ENCODE measurements at places on chromosomes 5 and 9.

DNA sequence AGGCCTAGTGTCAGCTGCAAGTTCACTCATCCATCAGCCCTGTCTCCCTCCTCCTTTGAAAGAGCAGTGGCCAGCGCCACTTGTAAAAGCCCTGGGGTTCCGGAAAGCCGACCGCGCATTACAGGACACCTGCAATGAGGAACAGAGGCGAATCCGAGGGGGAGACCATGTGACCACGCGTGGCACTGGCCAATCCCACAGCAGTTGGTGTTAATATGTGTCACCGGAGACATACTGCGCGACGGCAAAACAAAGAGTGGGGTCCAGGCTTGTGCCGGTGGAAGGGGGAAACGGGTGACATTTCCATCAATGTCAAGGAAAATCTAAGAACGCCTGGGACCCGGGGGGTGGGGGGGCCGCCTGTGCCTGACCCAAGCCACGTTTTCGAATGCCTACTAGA lies 480.8 kb downstream of the SPATA31A7 start:
- no peak for DNase-seq

- DNase-seq: no peak
Measured at GRCh38 chr5:9358961-9359685, 186.8 kb downstream of the SEMA5A start.

DNA sequence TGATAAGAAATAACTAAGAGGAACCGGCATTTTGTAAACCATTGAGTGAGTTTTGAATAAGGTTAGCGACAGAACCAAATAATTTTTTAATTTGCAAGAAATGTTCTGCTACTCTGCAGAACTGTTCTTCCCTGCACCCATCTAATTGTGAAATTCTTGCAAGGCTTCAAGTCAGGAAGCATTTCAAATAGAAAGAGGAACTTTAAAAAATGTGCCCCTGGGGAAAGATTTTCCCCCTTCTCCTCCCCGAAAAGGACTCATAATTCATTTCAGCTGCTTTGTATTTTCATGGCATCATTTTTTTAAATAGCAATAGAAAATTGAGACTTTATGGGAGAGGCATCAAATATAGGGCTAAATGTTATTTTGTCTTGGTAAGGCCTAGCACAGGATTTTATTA lies 180.9 kb upstream of the ANKRD55 start:
- DNase-seq: no peak

DNA sequence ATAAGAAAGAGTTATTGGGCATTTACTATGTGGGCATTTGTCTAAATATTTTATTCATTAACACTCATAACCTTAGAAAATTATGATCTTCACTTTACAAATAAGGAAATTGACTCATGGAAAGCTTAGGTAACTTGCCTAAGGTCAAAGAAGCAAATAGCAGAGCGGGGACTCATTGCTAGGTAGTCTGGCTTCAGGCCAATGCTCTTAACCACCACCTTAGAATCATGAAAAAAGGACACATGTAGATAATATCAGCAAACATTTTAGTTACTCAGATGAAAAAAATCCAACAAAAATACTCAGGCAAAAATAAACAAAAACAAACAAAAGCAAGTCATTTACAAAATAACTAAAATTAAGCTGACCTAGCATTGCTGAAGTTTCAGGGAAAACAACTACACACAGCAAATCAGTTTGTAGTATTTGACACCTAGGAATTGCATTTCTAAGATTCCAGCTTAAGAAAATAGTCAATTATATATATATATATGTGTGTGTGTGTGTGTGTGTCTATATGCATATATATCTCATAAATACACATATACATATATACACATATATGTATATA lies 166.0 kb downstream of the HMHB1 start:
- DNase-seq: no peak

DNA sequence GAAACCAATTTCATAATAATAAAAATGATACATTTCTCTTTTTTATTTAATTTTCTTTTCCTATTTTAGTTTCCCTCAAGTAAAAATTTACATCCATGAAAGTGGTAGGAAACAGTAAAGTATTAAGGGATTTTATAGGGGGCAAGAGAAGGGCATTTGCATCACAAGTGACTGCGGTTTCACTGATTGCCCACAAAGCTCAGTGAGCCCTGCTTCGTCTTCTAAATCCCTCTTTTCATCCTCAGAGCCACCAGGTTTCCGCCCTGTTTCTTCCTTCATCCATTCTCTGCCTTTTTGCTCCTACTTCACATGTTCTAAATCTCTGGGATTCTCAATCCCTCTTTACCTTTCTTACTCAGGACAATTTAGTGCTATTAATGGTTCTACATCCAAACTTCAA lies 491.4 kb downstream of the LRRC70 start:
- no peak for DNase-seq

- DNase-seq: no peak
Measured at GRCh38 chr5:167934551-167934971, 356.9 kb upstream of the WWC1 start.

DNA sequence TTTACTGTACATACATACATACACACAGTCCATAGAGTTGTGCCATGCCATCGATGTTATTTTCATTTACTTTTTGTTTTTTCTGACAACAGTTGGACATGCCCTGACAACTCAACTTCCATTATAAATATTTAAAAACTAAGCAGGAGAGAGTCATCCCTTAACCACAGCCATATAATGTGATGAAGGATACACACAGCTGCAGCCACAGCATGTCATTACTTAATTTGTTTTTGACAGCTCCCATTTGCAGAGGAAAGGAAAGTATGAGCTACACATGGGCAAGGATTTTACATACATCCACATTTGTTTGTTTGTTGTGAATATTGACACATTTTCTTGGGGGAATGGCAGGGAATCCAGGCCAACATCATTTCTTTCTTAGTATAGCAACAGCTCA lies 91.5 kb upstream of the TUT7 start:
- DNase-seq: no peak

DNA sequence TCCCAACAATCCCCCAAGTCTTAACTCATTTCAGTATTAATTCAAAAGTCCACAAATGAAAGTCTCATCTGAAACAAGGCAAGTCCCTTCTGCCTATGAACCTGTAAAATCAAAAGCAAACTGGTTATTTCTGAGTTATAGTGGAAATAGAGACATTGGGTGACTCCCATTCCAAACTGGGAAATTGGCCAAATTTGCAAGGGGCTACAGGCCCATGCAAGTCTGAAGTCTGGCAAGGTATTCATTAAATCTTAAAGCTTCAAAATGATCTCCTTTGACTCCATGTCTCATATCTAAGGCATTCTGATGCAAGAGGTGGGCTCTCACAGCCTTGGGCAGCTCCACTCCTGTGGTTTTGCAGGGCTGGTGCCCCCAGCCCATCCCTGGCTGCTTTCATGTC lies 167.9 kb downstream of the HTR1A start:
- DNase-seq: no peak

DNA sequence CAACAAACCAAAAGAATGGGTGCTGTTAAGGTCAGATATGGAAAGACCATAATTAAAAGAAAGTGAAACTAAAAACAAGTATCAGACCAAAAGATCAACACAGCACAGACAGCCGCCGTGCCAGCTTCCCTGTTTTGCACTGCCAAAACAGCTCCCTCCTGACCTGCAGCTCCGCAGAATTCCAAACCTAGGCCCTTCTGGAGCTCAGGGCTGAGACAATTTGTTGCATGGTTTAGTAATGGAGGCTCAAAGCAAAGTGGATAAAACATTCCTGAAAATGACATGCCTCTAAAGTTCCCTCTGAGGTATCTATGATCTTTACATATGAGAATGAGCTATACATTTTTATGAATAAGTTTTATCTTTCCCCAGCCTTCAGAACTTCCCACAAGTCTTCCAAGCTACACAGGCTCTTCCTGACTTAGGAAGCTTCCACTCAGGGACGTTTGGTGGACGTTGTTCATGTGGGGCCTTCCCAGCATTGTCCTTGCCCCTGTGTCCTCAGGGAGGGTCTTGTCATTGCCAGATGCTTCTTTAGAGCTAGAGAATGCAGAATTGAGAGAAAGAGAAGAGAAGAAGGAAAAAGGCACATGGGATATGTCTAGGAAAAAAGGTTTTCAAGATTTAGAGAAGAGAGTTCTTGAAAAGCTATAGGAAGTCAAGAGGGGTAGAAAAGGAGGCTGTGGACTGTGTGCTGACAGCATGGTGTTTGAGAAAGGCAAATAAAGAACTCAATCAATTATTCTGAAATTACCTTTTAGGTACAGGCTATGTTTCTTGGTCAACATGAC lies 28.4 kb upstream of the SSBP2 start:
- no peak for DNase-seq

DNA sequence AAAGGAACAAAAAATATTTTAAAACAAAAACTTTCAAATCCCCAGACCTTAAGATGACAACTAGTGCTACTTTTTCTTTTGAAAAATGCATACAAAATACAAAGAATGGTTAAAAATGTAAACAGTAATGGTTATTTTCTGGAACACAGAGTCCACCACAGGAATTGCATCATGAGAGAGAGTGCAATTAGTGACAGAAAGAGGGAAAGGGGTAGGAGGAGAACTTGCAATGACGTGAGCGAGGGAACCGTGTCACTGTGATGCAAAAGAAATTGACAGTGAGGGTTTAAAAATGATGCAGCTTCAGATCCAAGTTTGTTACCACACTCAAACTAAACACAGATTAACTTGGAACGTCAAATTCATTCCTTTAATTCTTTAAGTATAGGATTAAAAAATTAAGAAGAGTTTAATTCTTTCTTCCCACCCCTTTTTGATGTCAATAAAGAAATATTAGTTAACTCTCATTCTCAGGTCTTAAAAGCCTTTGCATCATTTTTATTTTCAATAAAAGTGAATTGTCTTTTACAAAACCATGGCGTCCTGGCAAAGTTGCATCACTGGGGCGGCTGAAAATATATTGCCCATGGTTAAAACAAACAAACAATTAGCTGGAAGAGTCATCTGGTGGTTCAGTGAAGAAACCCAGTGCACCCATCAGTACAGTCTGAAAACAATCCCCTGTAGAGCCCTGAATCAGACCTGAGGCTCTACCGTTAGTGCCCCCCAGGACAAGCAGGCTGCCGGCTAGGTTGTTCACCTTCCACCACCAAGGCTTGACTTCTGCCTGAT lies 39.5 kb downstream of the MACROH2A1 start:
- DNase-seq: no peak
